Stimulated activated CD8-positive, alpha-beta memory T cell treated with anti-CD3 and anti-CD28 coated beads, Interleukin-7, amount 100 ng/mL, for 1 hour (primary cell): ENCODE measurements at places on chromosomes 16 and 17.

GRCh38 chr17:80457236-80457856, 19.1 kb downstream of the NPTX1 start:
- DNase-seq, result no peak

GRCh38 chr16:86072328-86073102, 173.6 kb downstream of the IRF8 start:
- DNase-seq, result peak; percentile 7

DNA sequence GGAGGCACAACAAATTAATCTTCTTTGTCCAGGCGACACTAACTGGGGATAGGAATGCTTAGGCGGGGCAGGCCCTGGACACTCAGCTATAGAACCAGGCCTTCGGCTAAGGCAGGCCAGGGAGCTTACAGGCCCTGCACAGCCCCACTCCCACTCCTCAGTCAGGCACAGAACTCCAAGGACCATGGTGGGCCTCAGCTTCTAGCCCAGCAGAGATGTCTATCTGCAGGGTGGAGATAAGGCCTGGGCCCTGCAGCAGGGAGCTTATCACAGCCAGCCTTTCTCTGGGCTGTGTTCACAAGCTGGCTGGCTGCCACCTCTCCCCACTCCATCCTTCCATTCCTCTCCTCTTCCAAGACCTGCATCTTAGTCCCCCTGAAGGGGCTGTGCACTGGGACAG, 68.1 kb downstream of the TMEM132E start:
- no peak for DNase-seq

GRCh38 chr17:36072431-36073121, 8.5 kb downstream of the CCL18 start:
- peak; percentile 37 for DNase-seq

GRCh38 chr16:48622456-48623303, 12.7 kb upstream of the N4BP1 start:
- no peak for DNase-seq

DNA sequence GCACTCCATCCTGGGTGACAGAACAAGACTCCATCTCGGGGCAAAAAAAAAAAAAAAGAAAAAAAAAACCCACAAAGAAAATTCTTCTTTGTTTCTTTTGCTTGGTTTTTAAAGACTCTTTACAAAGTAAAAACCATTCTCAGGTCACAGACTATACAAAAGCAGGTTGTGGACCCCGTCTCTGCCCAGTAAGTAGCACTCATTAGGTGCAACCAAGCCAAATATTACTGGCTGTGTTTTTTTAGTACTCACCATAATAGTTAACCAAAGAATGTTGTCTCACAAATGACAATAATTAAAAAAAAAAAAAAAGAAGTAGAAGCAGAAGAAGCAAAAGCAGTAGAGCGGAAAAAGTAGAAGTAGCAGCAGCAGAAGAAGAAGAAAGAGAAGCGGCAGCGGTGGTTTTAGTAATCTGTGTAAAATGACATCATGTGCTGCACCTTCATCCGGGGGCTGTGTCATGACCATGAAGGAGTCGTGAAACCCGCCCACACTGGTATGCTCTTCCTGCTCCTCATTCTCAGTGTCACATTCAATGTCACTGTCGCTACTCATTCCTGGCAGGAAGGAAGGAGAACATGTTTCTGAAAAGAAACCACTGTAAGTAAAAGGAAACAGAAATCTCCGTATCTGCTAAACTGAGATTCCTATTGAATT, 105.4 kb downstream of the TRIM37 start:
- DNase-seq, result peak; percentile 27

DNA sequence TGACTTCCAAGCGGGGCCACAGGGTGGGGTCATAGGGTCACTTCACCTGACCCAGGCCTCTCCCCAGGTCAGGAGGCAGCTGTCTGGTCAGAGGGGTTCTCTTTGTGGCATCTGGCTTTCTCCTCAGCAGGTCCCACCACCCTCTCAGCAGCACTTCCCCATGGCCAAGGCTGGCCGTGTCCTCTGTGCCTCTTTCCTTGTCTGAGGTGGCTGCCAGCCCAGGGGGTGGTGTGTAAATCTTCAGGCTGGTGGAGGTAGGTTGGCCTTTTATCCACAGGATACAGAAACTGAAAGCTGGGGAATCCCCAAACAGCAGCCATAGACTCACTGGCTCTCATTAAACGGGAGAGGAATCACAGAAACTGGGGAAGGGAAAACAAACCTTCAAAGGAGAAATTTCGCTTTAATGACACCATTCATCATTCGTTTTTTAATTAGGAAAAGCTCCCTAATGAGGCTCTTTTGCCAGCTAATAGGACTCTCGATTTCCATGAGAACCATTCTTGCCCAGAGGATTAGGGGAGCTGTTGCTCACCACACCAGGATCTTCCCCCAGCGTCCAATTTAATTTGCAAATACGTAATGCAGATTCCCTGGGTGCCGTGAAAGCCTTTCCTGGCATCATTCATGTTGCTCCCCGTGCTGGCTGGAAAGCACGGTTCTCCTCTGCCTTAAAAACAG, 18.0 kb downstream of the C17orf75 start:
- no peak for DNase-seq

- peak; percentile 23 for DNase-seq
These were observed 10.6 kb upstream of the CETP start for GRCh38 chr16:56950881-56951771.

DNA sequence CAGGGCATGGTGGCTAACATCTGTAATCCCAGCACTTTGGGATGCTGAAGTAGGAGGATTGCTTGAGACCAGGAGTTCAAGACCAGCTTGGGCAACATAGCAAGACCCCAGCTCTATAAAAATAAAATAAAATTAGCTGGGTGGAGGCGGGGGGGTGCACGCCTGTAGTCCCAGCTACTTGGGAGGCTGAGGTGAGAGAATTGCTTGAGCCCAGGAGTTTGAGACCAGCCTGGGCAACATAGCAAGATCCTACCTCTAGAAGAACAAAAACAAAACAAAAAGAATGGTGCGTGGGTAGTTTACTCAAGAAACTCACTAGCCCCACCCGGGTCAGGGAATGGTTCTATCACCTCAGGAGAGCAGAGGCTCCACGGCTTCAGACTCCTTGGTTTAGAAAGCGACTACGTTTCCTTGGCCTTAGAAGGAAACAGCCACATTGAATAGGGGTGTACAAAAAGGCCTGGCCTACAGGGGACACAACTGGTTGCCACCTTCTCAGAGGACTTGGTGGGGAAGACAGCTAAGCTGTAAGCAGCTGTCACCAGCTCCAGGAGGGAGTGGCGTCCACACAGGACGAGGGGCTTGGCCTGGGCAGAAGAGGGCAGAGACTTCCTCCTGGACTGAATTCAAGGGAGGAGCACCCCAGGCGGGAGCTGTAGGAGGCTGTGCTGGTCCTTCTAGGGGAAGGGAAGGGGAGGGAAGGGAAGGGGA, 716 bp downstream of the TK1 start:
- no peak for DNase-seq
